ENCODE measurements at places on chromosomes 4 and X. TPM values are rescaled to one million over a fixed set of nuclear protein-coding genes. Genes with fewer than 3 reads are reported as not detected.

The SOD3 gene
- not detected for total RNA-seq

The MAGEC2 gene
- not detected for total RNA-seq

The SEPSECS gene
- 13.2 TPM for total RNA-seq

The GYPA gene
- not detected for total RNA-seq

The AADAT gene
- total RNA-seq = not detected

The GSX2 gene
- not detected for total RNA-seq
